NCI-H2107 (cell line): ENCODE measurements at places on chromosomes 4 and X.

DNA sequence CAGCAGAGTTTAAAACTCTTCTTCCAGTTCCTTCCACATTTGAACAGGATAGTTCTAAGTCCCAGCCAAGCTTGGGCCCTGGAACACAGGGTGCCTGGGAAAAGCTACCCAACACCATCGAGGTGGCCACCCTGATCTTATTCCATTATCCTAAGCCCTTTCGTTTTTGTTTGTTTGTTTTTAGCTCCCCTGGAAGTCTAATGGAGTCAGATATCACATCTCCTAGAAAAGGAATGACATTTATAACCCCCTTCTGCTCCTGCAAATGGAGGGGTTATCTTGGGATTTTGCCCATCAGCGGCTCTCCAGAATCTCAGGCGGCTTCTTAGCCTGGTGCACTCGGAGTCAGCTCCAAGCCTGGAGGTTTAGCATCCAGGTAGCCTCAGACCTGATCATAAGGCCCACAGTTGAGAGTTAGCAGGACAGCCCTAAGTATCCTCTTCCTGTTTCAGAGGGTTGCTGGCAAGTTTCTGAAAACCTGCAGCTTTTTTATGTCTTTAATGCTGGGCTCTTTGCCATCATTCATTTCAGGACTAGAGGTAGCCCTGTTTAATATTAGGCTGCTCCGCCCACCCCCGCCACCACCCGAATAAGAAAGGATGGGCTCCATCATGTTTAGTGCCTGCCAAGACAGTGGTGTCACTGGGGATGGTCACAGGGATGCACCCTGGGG is 230.0 kb upstream of the LNX1 start:
- DNase-seq, result no peak

DNA sequence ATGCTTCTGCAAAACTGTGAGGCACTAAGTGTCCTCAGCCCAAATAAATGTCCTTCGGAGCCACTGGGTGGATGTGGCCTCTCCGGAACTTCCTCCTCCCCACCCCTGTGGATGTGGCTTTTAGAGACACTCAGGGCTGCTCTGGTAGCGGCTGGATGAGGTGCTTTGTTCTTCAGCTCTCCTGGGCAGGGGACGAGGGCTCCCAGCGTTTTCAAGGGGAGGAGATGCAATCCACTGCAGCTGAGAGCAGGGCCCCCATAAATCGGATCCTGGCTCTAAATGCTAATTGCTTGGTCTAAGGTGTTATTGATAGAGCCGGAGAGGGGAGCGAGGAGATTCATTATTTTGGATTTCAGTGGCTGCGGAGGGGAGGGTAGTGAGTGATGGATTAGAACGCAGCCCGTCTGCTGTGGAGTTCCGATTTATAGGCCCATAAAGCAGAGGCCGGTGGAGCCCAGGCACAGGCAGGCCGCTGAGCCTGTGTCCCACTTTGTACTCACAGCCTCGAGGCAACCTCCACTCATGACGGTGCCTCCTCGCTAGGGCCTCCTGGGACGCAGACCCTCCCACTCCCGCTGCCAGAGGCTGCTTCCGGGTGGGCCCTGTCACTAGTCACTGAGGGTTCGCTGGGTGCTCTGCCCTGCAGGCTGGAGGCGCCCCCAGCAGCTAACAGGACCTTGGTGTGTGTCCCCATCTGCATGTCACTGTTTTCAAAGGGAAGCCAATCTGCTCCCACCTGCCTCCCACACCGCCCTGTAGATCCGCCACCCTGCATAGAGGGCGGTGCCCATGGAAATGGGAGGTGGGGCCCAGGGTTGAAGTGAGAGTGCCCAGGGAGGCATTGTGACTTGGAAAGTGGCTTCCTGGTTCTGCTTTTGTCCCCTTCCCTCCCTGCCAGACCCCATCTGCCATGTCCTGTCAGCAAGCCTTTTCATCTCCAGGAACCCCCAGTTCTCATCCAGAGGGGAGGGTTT is 135.4 kb upstream of the PSAPL1 start:
- DNase-seq, result no peak

- no peak for DNase-seq
Observed at GRCh38 chr4:8391071-8391470, 49.5 kb downstream of the ACOX3 start.

DNA sequence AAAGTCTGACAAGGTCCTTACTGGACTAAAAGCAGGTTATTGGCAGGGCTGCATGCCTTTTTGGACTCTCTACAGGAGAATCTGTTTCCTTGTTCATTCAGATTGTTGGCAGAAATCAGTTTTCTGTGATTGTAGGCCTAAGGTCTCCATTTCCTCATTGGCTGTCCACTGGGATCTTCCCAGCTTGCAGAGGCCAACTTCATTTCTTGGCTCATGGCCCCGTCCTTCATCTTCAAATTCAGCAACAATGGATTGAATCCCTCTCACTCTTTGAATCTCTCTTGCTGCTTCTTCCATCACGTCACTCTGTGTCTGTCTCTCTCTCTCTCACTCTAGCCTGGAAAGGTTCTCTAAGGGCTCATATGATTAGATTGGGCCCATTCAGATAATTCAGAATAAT is 14.9 kb upstream of the GLUD2 start:
- no peak for DNase-seq

- no peak for DNase-seq
Observed at GRCh38 chrX:131792356-131792749, 230.7 kb upstream of the STK26 start.

- no peak for DNase-seq
Observed at GRCh38 chr4:153555730-153556434, 89.7 kb downstream of the TMEM131L start.

GRCh38 chrX:107505223-107505622 is 55.8 kb downstream of the FRMPD3 start:
- no peak for DNase-seq
